NCI-H2171 treated with DMSO at 0.1 percent for 48 hours (cell line): ENCODE measurements at places on chromosomes 4 and X.
A peak's percentile ranks its signal among the peaks of the same experiment; 100 is the strongest.

GRCh38 chr4:159273841-159274240 is 171.0 kb downstream of the RAPGEF2 start:
- DNase-seq = no peak

DNA sequence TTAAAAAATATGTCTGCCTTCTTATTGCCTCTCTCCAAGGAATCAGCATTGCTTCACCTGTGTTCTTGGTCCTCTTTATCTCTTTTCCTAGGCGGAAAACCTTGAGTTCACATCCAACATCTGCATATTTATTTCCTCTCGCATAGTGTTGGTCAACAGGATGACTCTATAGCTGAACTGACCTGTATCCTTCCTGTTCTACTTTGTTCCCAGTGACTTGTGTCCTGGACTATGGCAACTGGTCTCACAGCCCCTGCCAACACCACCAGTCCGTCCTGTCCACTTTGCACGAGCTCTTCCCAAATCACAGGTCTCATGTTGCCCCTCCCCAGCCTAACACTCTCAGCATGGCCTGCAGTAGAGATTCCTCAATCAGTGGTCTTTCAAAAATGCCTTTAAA is 2.0 kb downstream of the DIPK2B start:
- DNase-seq = no peak

- DNase-seq = no peak
Measured at GRCh38 chr4:64305565-64306254, 103.5 kb downstream of the TECRL start.

- DNase-seq = peak; percentile 61
Measured at GRCh38 chr4:118557298-118557851, 127.8 kb upstream of the METTL14 start.

DNA sequence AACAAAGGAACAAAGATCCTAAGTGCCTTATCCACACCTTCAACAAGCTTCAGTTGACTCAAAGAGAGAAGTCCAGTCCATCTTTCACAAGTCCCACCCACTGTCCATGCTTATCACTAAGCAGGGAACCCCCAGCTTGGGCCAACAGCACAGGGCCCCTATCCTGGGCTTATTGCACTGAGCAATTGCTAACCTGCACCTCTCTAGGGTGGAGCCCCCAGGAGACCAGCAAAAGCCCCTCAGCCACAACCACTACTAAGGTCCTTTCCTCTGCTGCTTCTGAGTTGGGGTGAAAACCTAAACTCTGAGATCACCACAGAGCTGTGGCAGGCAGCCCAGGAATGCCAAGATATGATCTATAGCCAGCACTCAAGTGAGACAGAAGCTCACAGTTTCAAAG is 96.7 kb upstream of the PBDC1 start:
- DNase-seq = no peak

- DNase-seq = no peak
Measured at GRCh38 chr4:104449537-104449936, 45.2 kb downstream of the CXXC4 start.

DNA sequence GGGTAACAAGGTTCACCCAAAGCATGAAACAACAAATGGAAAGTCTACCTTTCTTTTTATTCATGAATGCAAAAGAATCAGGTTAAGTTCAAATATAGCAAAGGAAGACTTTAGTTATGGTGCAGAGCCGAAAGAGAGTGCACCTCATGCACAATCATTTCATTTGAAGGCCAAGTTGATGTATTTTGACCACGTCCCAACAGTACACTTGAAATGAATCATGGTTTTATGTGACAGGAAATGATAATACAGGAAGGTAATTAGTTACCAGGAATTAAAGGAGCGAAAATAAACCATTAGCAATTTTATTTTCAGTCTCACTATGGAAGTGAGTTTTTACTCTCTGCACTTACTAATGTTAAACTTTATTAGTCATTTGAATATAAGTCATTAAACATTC is 281.2 kb upstream of the DIAPH2 start:
- DNase-seq = no peak

DNA sequence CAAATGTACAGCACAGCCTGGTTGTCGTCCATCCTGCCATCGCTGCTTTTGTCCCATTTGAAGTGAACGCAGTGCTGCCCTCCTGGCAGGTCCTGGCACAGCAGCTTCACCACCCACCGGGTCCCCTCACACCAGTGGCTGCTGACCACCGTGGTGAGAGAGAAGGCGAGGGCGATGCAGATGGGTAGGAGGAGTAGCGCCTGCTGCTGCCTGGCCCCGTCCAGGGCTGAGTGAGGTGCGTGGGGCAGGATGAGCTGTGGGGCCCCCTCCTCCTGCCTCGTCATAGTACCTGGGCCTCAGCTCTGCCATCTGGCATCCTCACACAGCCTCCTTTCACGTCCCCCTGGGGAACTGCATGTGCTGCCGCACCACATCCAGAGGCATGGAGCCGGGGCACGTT is 1.8 kb downstream of the DCAF8L2 start:
- DNase-seq = peak; percentile 89

DNA sequence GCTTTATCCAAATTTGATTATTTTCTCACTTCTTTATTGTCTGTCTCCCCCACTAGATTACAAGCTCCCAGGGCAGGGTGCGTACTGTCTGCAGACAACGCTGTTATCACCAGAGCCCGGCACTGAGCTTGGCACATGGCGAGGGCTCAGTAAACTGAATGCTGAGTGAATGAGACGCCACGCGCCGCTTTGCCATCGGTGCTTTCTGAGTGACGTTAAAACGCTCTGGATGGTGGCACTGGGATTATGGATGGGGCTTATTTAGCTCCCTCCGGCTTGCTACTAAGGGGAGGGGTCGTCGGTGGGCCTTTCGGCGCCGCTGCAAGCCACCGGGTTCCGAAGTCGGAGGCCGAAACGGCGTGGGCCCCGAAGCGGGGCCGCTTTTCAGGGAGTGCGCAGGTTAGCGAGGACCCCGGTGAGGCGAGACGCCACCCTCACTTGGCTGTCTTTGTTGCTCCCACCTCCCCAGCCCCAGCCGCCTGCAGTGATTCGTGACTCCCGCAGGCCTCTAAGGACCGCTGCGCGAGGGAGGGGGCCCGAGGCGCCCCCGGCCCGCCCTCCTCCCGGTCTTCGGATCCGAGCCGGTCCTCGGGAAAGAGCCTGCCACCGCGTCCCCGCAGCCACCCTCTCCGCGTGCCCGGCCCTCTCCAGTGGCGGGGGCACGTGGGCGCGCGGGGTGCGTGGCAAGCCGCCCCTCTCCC is 569 bp upstream of the FHL1 start:
- peak; percentile 29 for DNase-seq

GRCh38 chr4:105599932-105600655 is 47.7 kb downstream of the ARHGEF38 start:
- no peak for DNase-seq

GRCh38 chrX:1244164-1245076 is 24.2 kb upstream of the CSF2RA start:
- DNase-seq = no peak

GRCh38 chrX:129176710-129177109 is 346.6 kb downstream of the SMARCA1 start:
- no peak for DNase-seq

- no peak for DNase-seq
Measured at GRCh38 chrX:154057791-154058190, 38.1 kb upstream of the IRAK1 start.

DNA sequence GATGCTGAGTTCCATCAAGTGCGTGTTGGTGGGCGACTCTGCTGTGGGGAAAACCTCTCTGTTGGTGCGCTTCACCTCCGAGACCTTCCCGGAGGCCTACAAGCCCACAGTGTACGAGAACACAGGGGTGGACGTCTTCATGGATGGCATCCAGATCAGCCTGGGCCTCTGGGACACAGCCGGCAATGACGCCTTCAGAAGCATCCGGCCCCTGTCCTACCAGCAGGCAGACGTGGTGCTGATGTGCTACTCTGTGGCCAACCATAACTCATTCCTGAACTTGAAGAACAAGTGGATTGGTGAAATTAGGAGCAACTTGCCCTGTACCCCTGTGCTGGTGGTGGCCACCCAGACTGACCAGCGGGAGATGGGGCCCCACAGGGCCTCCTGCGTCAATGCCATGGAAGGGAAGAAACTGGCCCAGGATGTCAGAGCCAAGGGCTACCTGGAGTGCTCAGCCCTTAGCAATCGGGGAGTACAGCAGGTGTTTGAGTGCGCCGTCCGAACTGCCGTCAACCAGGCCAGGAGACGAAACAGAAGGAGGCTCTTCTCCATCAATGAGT is 46.6 kb downstream of the RHOH start:
- DNase-seq = no peak

DNA sequence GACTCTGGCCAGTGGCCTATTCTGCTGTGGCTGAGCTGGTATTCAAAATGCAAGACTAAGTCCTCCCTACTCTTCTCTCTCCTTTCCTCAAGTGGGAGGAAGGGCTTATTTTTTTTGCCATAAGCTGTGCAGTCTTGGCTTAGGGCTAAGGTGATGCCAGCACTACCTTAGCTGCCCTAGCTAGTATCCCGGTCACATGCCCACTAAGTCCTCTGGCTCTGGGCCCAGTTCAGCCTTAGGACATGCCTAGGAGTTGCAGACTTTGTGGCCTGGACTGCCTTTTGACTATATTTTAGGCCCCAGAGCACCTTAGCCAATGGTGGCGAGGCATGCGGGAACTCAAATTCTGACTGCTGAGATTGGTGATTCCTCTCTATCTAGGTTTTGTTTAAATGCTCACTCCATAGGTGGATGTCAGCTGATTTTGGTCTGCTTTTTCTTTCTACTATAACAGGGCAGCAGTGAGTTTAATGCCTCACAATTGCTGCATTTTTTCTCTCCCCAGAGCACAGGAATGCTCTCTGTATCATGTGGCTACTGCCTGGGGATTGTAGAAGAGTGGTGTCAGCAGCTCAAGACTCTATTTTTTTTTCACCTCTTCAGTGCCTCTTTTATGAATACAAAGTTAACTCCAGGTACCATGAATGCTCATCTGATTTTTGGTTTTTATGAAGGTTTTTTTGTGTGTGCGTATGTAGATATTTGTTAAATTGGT is 472.9 kb upstream of the GRID2 start:
- DNase-seq = no peak

DNA sequence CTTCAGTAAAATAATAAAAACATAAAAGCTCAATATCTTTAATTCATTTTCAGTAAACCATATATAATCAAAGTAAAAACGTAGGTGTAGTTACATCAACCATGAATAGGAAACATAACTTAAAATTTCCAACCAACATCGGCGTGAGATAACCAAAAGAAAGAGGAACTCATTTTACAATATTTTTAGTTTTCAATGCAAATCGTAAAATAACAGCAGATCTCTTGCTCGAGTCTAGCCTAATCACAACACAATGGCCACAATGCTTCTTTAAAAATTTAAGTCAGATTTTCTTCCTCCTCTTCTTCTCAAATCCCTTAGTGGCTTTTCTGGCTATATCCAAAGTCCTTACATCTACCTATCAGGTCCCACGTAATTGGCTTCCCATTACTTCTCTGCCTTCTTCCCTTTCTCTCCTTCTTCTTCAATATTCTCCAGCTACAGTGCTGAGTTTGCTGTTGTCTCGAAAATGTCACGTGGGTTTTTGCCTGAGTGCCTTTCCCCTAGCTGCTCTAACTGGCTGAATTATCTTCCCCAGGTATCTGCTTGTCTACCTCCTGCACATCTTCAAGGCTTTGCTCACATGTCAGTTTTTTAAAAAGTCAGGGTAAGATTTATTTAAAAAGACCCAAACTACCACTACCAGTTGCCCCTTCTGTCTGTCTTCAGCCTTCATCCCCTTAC is 90.9 kb upstream of the BANK1 start:
- DNase-seq = no peak

GRCh38 chr4:186771624-186772023 is 48.0 kb upstream of the FAT1 start:
- DNase-seq = no peak

DNA sequence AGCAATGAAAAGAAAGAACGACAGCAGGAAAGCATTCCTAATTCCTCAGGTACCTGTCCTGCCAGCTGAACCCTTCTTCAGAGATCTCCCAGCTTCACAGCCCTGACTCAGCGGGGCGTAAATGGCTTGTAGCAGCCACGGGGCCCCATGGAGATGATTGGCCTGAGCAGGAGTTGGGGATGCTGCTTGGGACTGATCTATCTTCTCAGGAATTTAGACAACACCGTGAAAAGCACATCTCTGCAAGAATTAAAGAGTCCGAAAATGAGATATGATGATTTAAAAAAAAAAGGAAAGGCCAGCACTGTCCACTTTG is 22.5 kb upstream of the SLC25A4 start:
- no peak for DNase-seq

GRCh38 chr4:122512430-122512829 is 55.9 kb upstream of the IL2 start:
- no peak for DNase-seq

DNA sequence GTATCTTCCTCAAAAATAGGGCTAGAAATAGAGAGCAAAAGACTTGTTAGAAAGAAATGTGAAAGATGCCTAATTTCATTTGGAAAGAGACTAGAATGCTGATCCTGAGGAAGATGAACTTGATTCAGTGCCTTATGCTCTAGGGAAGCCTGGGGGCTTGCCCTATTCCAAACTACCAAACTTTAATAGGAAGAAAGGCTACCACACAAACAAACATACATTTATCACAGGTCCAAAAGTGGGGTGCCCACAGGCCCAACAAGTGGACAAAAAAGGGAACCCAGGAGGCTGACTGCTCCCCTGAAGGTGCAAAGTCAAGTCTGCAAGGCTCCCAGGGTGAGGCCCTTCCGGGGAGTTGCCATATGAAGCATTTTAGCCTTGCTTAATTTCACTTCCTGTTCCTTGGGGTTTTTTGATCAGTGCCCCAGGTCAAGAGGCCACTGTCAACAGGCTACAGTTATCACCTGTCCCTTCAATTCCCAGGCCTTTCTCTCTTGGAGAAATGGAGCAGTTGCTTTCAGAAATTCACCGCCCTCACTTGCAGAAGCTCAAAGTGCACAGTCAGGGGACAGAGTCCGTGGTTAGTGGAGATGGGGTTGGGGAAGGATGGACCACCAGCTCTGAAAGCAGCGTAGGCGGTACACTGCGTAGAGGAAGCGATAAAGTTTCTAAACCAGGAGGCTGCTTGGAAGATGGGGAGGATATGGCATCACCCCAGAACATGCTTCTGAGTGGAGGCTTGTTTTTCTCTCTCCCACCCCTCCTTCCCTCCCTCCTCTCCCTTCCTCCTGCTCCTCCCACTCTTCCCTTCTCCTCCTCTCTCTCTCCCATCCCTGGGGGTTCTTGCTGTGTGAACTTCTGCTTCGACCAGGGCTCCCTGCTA is 36.4 kb downstream of the TMEM154 start:
- DNase-seq = no peak

- no peak for DNase-seq
Measured at GRCh38 chrX:70336767-70337166, 46.9 kb downstream of the KIF4A start.

GRCh38 chr4:84927428-84927827 is 39.1 kb downstream of the WDFY3 start:
- peak; percentile 3 for DNase-seq

- DNase-seq = no peak
Measured at GRCh38 chrX:11543249-11543648, 122.5 kb downstream of the ARHGAP6 start.

DNA sequence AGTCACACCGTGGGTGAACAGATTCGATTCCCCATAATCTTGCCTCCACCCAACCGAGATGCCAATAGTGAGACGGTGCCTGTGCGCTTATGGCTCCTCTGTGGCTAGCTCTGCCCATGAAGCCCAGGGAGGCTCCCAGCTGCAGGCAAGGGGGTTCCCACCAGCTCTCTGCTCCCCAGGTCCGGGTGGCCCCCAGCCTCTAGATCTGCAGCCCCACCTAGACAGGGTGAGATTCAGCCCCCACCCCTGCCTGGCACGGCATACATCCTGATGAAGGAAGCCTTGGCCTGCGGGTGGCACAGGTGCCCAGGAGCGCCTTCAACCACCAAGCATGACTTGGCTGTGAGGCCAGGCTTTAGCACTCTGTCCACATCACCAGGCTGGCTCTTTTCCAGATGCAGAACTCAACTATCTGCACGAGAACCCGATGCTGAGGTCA is 40.6 kb downstream of the WDR1 start:
- DNase-seq = no peak
